Stimulated activated CD4-positive, alpha-beta T cell treated with anti-CD3 and anti-CD28 coated beads, Interleukin-4, amount 100 ng/mL, for 24 hours (primary cell): ENCODE measurements at places on chromosomes 16 and 17.

DNA sequence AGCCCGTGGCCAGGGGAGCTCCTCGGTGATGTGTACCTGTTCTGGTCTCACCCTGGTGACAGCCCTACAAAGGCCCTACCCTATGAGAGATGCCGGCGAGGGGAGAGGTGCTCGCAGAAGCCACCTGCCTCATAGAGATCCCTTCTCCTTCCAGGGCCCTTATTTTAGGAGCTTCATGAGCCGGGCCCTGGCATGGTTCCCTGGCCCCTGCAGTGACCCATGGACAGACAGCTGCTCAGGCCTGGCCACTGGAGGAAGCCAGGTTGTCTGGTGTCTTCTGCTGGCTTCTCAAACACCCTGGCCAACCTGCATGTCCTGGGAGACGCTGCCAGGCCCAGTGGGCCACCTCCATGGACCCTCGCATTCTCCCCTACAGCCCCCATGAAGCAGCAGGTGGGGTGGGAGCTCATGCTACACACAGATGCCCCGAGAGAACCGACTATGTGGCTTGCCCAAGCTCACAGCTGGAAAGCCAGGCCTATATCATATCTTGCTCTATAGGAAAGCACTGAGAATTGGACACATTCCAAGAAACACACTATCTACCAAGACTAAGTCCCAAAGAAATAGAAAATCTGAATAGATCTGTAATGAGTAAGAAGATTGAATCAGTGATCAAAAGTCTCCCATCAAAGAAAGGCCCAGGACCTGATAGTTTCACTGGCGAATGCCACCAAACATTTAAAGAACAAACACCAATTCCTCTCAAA, 7.2 kb upstream of the AATK start:
- DNase-seq, result no peak

GRCh38 chr16:676913-677312, 1.4 kb downstream of the RHBDL1 start:
- DNase-seq, result no peak

GRCh38 chr17:33234930-33235685, 58.0 kb downstream of the ASIC2 start:
- peak; percentile 42 for DNase-seq

- no peak for DNase-seq
These were observed 92.2 kb upstream of the CPHXL start for GRCh38 chr16:75818491-75818890.

DNA sequence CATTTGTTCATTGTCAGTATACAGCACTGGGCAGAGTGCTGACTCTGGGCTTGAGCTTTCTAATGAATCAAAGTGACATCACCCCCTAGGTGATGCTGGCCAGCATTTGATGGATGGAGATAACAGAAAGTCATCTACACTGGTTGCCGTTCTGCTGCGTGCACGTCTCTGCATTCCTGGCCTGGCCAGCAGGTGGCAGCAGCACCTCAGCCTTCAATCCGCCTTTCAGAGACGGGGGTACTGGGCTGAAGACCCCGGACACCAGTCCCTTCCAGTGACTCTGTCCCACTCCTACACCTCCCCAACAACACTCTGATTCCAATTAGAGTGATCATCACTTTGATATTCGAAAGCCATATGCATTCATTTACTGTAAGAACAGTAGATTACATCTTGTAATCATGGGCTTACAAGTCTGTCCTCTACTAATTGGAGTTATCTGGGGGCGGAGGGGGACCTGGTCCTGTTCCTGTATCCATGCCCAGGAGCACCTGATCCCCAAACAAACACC, 6.0 kb downstream of the CPSF4L start:
- peak; percentile 47 for DNase-seq

DNA sequence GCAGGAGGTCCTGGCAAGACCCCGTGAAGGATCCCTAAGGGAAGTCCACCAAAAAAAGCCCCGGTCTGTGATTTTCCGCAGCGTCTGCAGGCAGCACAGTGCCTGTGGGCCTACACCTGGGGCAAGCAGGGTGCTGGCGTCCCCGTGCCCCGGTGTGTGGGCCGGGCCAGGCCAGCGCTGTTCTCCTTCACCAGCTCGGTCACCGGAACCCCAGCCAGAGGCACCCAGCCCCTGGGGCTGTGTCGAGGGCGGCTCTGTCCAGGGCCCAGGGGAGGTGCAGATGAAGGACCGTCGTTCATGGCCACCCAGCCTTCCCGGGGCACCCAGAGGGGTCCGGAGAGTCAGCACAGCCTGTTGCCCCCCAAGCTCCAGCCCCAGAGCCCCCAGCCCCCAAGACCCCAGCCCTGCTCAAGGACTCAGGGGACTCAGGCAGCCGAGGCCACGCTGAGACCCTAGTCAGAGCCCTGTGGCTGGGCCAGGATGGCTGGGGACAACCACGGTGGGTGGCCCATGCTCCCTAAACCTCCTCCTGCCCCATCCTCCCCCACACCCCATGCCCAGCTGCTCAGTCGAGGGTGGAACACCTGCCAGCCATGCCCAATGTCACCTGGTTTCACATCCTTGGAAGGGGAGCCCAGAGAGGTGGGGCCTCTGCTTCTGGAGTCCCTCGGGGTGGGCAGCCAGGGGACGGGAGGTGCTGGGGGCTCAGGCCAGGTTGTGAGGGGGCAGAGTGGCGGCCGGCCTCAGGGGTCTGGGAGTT, 5.7 kb upstream of the C1QTNF8 start:
- DNase-seq, result no peak

GRCh38 chr16:81457326-81458133, 12.9 kb downstream of the CMIP start:
- DNase-seq, result no peak

GRCh38 chr17:64447526-64447925, 1.4 kb upstream of the MILR1 start:
- no peak for DNase-seq

DNA sequence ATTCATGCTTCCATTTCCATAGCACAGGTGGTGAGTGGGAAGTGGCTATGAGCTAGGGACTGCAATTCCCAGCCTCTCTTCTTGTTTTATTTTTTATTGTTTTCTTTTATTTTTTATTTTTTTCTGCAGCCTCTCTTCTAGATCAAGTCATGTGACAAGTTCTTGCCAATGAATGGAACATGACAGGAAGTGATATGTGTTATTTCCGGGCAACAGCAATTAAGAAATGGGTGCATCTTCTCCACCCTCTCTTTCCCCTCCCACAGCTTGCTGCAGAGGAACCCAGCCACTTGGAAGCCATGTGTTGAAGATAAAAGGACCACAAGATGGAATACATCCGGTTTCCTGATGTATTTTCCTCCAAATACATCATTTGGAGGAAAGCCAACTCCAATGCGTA, 23.6 kb downstream of the IRX5 start:
- no peak for DNase-seq

DNA sequence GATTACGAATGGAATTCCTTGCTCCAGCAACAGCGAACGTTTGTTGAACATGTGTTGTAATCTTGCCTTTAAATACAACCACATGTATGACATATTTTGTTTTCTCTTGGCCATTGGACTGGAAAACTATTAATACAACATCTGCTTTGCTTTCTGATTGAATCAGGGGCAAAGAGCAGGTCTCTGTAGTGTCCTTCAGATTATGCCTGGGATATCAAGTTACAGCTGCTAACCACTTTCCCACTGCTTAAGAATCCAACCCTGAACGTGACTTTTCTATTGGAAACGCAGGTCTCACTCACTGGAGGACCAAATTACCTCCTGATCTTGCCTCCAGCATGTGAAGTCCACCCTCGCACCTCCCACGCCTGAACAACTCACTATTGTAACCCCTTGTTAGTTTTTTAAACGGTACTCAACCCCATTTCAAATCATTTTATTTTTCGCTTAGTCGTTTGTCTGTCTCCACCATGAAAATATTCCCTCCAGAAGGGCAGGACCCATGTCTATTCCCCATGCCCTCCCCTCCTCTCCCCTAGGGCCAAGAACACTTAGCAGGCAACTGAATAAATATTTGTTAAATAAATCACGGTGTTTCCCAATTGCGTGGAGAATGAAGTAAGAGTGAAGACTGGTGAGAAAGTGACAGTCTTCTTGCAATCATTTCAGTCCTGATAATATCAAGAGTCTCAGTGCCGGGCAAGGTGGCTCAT, 57.4 kb upstream of the MRTFB start:
- DNase-seq, result no peak

- no peak for DNase-seq
These were observed 101.6 kb upstream of the TOB1 start for GRCh38 chr17:50967795-50968194.

DNA sequence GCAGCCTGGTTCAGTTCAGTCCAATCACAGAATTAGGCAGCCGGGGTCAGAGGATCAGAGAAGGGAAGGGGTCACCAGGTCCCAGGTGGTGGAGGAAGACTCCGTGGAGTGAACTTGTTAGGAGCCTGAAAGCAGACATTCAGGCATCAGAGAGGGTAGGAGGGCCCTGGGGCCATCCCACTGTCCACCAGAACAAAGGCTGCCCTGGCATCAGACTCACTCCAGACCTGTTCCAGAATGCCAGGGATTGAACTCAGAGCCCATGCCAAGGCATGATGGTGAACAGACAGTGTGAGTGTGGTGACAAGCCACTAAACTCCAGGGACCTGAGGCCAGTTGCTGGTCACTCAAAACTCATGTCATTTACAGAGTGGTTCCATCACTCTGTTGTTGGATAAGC, 37.6 kb downstream of the B4GALNT2 start:
- DNase-seq, result no peak

DNA sequence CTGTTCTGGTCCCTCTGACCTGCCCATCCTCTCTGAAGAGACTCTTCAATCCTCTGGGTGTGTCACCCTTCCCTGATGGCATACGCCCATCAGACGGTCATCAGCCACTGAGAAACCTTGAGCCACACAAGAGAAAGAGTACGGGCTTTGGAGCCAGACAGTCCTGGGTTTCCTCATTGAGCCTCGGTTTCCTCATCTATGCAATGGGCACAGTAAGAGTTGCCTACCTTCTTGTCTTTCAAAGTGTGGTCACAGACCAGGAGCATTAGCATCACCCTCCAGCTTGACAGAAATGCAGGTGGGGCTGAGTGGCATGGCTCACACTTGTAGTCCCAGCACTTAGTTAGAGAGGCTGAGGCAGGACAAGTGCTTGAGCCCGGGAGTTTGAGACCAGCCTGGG, 26.1 kb upstream of the MEAK7 start:
- DNase-seq, result no peak

GRCh38 chr17:2266045-2266864, 37.3 kb downstream of the SMG6 start:
- peak; percentile 91 for DNase-seq

GRCh38 chr17:65065906-65066305, 9.4 kb upstream of the GNA13 start:
- DNase-seq, result no peak

GRCh38 chr16:50717091-50717490, 23.7 kb downstream of the NOD2 start:
- DNase-seq, result no peak

DNA sequence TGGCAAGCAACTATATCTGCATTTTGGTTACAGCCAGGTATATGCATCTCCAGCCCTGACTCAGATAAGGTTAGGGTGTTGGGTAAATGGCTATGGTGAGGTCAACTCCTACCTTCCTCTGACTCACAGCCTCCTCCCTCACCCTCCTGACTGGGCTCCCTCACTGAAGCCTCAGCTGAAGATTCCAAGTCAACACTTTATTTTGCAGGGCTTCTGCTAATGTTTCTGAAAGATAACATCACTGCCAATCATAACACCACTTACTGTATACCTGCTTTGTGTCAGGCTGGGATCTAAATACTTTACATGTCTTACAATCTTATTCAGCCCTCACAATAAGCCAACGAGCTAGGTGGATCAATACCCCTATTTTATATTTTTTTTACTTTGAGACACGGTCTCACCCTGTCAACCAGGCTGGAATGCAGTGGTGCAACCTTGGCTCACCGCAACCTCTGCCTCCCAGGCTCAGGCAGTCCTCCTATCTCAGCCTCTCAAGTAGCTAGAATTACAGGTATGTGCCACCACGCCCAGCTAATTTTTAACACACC, 47.8 kb upstream of the GCSH start:
- DNase-seq, result no peak

DNA sequence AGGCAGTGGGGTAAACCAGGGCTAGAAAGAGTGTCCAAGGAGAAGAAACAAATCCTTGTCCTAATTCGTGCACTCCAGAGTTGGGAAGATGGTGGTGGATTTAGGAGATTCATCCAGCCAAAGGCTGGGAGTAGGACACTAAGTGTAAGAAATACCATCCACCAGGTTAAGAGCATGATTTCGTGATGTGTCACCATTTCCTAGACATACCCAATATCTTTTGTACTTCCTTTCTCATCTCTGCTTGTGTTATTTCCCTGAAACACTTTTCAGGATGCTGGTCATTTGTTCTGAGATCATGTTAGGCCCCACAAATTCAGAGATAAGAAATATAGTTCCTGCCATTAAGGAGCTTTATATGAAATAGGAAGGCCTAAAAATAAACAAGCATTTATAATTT, 106.3 kb upstream of the HLF start:
- no peak for DNase-seq

DNA sequence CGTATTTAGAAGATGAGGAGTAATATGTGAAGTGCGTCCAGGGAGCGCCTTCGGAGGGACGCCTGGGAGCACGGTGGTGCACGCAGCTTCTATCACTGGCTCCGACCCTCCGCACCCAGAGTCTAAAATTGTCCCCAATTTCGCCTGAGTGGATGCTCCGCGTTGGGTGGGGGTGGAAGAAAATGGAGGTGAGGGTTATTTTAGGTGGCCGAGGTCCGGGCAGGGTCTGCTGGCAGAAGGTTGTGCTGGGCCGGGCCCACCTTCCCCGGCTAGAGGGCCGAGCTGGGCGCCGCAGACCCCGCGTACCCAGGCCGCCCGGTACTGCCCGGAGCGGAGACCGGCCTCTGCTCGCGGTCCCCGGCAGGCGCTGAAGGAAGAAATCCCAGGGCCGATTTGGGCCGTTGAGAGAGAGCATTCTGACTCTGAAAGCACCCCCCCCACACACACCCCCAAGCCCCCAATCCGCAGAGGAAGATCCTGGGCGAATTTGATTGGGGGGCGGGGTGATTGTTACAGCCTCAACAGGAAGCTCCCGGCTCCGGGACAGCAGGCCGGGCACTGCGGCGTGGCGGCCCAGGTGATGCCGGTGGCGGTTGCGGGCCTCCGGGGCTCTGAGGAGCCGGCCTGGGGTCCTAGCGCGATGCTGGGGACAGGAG, 3.0 kb downstream of the BAHCC1 start:
- no peak for DNase-seq

DNA sequence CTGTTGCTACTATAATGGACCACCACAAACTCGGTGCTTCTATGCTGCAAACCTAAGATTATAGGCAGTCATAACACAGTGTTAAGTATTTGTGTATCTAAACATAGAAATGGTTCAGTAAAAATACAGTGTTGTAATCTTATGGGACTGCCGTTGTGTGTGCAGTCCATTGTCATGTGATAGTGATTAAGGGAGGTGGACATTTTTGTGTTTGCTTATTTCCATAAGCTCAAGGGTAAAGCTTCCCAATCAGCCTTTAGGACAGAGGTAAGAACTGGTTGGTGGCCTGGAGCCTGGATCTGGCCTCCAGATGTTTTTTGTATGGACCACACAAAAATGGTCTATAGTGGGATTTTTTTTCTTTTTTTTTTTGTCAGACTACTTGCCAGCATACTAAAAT, 29.9 kb downstream of the WWOX start:
- DNase-seq, result no peak

GRCh38 chr17:32487473-32488176, 832 bp downstream of the CDK5R1 start:
- DNase-seq, result no peak

- no peak for DNase-seq
These were observed 105.0 kb downstream of the ZNF778 start for GRCh38 chr16:89322321-89323119.

GRCh38 chr17:40951011-40951622, 13.7 kb upstream of the KRT23 start:
- no peak for DNase-seq
